ENCODE measurements at places on chromosomes 16 and 17.
A peak's percentile ranks its signal among the peaks of the same experiment; 100 is the strongest.

- no peak for DNase-seq
Observed at GRCh38 chr17:80414508-80414802, 512 bp upstream of the ENDOV start.

GRCh38 chr17:60077672-60078519 lies 825 bp downstream of the HEATR6 start:
- no peak for DNase-seq

GRCh38 chr17:76726776-76727718 lies at the start of gene METTL23:
Gene METTL23 (plus strand): TSS chr17:76726839. CDS start chr17:76729711, 2,872 bp downstream.
- DNase-seq = peak; percentile 83

GRCh38 chr17:42322382-42323267 lies 34.3 kb downstream of the STAT5A start:
- peak; percentile 95 for DNase-seq

DNA sequence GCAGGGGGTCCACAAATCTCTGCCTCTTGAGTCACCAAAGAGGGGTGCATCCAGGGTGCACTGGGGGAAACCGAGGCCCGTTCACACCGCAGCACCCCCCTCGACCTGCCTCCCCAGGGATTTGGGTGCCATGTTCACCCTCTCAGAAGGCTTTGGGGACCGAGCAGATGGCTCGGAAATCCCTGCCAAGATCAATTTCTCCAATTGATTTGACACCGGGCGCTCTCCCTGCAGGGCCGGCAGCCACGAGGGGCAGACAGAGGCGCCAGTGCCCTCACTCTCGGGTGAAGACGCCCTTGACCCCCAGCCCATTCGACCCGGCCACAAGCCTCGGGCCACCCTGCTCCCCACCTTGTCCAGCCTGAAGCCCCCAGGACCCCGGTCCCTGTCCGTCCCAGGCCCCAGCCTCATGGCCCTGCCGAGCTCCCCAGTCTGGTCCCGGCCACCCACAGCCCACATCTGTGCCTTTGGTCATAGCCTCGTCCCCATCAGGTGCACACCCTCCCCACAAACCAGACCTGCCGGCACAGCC lies 9.3 kb downstream of the SSTR5 start:
- DNase-seq = no peak

DNA sequence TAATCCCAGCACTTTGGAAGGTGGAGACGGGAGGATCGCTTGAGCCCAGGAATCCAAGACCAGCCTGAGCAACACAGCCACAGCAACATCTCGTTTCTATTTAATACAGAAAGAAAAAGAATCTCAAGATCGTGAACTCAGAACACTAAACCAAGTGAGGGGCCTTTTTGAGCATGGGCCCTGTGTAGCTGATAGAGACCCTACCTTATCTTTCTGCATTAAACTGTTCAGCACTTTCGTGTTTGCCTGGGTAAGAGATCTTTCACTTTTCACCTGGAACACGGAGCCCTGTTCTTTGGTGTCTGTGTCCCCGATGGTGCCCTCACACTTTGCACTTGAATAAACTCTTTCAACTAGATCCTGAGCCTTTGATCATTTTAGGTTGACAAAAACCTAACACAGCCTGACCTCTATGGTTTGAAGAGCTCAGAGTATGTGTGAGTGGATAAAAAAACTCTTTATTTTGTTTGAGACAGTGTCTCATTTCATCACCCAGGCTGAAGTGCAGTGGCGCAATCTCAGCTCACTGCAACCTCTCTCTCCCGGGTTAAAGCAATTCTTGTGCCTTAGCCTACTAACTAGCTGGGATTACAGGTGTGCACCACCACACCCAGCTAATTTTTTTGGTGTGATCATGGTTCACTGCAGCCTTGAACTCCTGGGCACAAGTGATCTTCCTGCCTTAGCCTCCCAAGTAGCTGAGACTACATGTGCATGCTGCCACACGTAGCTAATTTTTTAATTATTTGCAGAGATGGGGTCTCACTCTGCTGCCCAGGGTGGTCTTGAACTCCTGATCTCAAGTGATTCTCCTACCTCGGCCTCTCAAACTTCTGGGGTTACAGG lies 83.8 kb upstream of the GRIN2A start:
- DNase-seq = no peak

DNA sequence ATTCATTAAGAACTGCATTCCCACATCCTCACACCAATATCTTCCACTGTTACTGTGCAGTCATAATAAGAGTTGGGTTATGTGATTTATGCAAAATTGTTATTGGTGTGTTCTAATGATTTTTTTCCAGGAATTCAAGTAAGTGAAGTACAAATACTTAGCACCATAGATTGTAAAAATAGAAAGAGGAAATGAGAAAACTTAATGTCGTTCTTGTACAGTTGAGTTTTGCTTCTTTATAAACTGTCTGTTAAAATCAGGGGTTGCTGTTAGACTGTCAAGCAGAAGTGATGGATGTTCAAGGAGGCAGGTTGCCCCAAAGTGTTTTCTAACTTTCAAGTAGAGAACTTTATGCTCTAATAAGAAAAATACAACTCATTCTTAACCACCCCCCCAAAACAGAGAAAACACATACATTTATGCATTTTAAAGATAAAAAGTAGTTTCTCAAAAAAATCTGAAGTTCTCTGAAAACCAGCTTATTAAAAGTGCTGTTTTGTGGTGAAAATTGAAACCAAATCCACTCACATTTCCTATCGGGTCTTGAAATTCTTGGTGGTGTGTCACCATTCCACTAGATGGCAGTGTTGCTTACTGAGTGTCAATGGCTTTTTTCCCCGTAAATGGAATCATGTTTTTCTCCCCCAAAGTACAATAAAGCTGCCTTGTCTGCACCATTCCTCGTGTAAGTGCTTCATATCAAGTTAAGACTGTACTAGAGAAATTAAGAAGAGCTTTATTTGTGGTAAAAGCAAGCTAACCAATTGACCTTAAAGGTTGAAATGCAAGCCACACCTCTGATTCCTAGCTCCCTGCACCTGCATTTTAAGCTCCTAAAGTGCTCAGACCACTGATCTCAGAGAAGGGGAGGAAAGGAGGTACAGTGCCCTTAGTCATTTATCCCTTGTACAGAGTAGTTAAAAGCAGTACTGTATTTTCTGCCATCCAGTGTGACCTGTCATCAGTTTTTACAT lies 4.7 kb upstream of the IGSF6 start:
- peak; percentile 38 for DNase-seq

GRCh38 chr17:13001991-13002615 lies 15.7 kb downstream of the ELAC2 start:
- no peak for DNase-seq

- DNase-seq = no peak
Observed at GRCh38 chr16:31734265-31734664, 139.3 kb upstream of the ZNF267 start.

GRCh38 chr16:19344224-19344801 lies 58.8 kb downstream of the CLEC19A start:
- no peak for DNase-seq

GRCh38 chr17:48746916-48747444 lies 18.4 kb upstream of the HOXB13 start:
- DNase-seq = no peak

- peak; percentile 14 for DNase-seq
Observed at GRCh38 chr17:49494986-49495841, at the start of gene NGFR. Gene NGFR (plus strand): TSS chr17:49495293. CDS start chr17:49495418, 125 bp downstream.

DNA sequence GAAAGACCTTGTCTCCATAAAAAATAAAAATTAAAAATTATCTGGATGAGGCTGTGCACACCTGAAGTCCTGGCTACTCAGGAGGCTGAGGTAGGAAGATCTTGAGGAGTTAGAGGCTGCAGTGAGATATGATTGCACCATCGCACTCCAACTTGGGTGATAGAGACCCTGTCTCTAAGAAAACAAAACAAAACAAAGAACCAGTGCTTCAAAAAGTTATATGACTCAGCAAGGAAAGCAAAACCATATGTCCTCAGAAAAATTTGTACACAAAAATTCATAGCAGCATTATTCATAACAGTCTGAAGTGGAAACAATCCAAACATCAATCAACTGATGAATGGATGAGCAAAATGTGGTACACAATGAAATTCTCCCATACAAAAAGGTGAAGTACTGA lies 48.9 kb downstream of the SLFN5 start:
- no peak for DNase-seq

GRCh38 chr17:51010173-51010675 lies 110.4 kb downstream of the SPAG9 start:
- no peak for DNase-seq

GRCh38 chr16:72044825-72045359 lies 9.4 kb upstream of the HP start:
- no peak for DNase-seq

- DNase-seq = no peak
Observed at GRCh38 chr17:8947201-8947600, 18.3 kb downstream of the PIK3R5 start.

DNA sequence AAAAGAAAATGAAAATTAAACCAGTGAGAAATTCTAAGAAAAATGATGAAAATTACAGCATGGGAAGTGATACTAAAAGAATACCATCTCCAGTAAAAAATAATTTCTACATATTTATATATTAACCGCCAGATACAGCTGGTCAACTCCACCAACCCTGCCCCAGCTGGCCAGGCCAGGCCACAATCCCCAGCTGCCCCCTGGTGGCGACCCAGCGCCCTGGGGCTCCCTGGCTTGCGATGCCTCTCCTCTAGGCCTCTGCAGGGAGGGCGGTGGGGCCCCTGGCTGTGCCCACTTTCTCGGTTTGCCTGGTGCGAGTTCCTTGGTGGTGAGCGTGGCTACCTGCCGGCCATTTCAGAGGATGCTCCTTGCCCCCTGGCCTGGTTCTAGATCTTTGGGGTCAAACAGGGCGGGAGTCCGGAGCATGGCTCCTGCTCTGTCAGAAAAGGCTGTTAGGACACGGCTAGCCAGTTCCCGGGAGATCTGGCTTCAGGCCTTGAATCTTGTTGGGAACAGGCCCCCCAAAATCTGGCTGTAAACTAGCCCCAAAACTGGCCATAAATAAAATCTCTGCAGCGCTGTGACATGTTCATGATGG lies 14.5 kb downstream of the GLIS2 start:
- DNase-seq = peak; percentile 92

DNA sequence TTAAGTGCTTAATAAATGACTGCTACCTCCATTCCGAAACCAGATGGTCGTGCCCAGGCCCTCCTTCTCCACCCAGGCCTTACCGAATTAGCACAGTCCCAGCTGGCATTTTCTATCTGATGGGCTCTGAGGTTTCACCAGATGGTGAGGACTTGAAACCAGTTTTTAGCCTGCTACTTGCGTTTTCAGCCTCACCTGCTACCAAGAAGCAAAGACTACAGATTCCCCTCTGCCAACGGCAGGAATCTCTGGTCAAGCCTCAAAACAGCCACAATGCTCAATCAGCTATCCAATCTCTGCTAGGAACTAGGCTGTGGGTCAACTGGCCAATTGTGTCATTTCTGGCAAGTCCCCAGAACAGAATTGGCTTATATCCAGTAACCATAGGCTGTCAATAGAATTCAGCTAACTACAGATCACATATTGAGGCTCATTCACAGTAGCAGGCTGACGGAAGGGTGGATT lies 11.7 kb downstream of the PECAM1 start:
- no peak for DNase-seq

DNA sequence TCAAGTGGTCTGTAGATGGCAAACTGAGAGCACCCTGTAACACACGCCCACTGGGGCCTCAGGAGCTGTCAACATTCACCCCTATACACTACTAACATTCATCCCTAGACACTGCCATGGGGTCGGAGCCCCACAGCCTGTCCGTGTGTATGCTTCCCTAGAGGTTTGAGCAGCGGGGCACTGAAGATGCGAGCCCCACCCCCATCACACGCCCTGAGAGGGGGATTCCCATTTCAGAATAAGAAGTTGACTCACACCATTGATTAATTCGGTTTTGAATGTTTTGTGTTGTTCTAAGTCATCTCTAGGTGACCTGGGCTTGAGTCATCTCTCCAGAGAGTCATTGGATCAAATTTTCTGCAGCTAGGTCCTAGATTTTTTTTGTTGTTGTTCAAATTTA lies 37.3 kb upstream of the MMD start:
- no peak for DNase-seq

DNA sequence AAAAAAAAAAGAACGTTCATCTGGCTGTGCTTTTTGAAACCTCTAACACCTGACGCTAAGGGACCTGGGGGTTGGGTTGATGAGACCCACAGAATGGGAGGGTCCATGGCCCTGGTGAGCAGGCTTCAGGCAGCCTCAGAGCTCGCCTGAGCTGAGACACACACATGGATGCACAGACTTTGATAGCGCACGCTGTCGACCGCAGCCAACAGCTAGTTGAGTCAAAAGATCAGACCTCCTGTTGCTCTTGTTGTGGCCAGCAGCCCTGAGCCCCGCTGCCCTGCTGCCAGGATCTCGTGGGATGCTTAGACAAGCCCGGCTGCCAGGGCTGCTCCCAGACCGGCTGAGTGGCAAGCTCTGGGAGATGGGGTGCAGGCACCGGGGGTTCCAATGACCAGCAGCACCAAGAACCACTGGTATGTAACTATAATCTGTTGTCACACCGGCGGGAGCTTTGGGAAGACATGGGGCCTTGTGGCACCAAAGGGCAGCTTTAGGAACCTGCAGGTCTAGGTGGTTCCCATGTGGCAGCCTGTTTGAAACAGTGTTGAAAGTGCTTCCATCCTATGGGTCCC lies 20.0 kb upstream of the MEAK7 start:
- DNase-seq = no peak

- no peak for DNase-seq
Observed at GRCh38 chr17:8875436-8875835, 8.0 kb upstream of the PIK3R6 start.

DNA sequence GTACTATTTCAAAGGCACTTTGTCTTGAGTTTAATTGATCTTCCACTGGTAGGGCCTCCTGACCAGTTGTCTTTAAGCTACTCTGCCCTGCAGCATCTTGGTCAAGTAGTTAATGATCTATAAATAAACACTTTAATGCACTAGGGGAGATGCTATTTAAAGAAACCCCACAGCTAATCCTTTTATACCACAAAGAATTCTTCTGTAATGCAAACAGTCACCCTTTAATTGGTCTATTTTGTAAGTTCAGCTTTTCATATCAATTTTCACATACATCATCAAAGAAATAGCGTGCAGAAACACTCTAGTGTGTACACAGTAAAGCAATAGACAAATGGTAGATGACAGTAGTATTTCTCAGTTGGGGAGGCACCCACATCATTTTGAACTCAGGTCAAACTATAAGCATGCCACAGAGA lies 70.3 kb downstream of the PMP22 start:
- no peak for DNase-seq

DNA sequence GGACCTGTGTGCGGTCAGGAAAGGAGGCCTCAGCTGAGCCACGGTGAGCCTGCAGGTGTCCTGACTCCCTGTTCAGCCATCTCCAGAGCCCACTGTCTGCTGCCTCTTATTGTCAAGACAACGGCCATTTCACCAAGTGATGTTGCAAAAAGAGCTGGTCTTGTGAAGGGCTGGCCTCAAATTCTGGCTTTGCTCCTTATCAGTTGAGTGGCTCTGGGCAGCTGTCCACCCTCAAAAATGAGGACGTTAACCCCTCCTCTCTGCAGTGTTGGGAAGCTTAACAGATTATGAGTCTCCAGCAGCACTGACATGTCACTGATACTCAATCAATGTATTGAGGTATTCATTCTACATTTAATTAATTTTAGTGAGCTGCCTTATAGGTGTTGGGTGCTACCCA lies 171.1 kb upstream of the TOX3 start:
- DNase-seq = no peak

Data from endothelial cell (in vitro differentiated cells).